ENCODE measurements at places on chromosomes 2 and 18. TPM values are rescaled to one million over a fixed set of nuclear protein-coding genes. Genes with fewer than 3 reads are reported as not detected.

LOXL3 gene
- total RNA-seq, result 7.7 TPM

ANKRD62 gene
- not detected for total RNA-seq

HOXD4 gene
- total RNA-seq, result not detected

CRYGC gene
- not detected for total RNA-seq

VWC2L gene
- not detected for total RNA-seq

IL1R2 gene
- total RNA-seq, result 0.17 TPM

- DNase-seq, result no peak
Measured at GRCh38 chr2:38540580-38541286, 62.0 kb downstream of the HNRNPLL start.

- DNase-seq, result no peak
Measured at GRCh38 chr2:219415580-219416234, 2.5 kb upstream of the DES start.

DNA sequence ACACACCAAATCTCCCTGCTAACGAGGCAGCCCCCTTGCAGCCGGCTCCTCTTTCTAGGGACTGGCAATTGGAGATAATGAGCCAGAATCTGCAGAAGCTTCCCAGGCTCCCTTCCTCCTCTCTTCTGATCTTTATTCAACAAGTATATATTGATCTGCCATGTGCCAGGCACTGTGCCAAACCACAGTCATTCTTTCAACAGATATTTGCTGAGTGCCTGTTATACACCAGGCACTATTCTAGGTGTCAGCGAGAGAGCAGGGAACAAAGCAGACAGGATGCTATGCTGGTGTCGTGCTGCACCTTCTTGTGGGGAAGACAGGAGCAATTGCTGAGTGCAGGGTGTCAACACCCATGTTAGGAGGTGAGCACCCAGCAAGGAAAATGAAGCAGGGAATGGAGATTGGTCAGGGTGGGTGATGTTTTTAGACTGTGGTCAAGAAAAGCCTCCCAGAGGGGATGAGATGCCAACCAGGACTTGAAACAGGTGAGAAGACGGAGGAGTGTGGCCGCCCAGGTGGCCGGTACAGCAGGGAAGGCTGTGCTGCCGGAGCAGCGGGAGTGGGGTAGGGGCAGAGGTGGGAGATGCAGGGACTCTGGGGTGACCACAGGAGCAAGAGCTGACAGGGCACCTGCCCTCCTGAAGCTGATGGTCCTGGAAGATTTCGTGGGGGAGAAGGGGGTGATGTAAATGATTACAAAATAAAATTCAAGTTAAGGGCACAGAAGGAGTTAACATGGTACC is 307.6 kb upstream of the RAB12 start:
- no peak for DNase-seq
